T-helper 22 cell (primary cell): ENCODE measurements at places on chromosomes 5 and 9.

DNA sequence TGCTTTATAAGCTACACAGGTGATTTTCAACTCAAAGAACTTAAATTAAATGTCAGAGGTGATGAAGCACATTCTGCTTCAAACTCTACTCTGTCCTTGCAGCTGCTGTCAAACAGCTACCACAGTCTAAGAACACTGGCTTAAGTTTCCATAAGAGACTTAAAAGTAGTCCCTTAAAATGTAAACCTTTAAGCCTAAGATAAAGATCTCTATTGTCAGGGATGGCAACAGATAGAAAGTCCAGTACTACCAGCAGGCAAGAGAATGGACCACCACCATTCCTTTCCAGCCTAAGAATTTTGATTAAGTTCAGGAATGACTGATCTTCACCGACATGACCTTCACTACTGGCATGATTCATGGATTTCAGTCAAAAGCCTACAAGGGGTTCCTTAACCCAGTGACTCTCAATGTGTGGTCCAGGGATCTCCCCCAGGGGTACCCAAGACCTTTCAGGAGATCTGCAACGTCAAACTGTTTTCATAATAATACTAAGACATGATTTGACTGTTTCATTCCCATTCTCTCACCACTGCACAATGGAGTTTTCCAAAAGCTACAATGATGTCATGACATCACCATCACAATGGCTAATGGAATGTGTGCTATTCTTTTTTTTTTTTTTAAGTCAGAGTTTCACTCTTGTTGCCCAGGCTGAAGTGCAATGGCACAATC is 41.1 kb upstream of the PLPP6 start:
- no peak for DNase-seq

DNA sequence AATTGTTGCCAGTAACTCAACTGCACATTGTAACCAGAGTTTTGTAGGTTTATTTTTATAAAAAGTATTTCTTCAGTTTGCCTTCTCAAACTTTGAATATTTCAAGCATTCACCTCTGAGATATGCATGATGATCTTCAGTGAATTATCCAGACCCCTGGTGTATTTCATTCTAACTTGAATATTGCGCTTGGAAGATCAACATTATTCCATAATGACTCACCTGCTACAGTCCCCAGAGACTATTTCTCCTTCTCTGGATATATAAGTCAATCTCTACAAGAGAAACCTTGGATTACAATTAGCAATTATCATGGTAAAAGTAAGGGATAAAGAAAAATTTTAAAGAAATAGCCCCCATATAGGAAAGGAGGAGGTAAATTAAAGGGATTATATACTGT is 1041.0 kb downstream of the TLE1 start:
- no peak for DNase-seq

GRCh38 chr5:102760815-102761214 is 5.7 kb downstream of the PAM start:
- DNase-seq, result no peak

DNA sequence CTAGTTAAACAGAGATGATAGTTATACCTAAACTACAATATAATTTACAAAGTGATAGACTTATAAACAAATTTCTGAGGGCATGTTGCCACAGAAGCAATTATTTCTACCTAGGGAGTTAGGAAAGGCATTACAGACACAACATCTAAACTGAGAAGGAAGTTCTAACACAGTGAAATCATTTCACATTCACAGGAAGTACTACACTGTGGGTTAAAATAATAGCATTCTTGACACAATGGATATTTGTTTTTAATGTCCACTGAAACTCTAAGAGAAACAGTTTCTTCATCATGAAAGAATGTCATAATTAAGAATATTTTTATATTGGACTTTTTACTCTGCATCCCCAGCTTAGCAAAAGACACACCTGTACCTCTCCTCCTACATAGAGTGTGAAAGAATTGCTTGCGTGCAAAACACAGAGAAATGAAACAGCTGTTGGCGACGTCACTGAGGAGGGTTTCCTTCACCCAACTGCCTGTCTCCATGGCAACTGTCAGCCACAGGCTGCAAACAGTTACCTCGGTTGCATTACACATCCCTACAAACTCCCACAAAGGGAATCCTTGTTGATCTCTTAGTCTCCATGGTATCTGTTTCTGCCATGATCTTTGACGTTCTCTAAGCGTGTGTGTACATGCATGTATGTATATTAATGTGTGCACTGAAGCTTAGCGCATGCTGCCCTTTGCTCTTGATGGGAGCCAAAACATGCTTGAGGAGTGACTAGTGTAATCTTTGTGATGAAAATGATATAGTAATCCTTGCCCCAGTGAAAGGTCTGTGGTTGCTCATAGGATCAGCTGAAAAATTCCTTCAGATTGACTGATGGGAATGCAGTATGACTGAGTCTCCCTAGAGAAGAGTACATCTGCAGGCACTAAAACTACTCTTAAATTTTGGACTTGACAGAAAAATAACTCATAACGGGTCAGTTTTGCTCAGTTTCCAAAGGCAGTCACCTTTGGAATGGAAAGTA is 168.5 kb downstream of the ACTL7B start:
- no peak for DNase-seq

- no peak for DNase-seq
These were observed 10.7 kb downstream of the CD14 start for GRCh38 chr5:140622301-140622700.

DNA sequence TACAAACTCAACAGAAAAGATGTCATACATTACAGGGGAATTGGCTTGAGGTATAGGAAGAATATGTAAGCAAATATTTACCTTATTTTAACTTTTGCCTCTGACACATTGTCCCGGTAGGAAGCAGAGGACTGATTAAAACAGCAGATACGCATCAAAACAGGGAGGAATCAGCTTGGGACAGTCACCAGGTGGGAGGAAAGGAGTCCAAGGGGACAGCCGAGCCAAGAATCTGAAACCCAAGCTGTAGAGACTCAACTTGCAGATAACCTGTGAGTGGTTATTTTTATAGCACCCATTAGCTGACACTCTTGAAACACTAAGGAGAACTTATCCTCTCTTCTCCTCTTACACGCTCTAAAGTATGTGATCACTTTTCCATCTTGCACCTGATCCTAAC is 22.3 kb downstream of the PDZD2 start:
- no peak for DNase-seq

DNA sequence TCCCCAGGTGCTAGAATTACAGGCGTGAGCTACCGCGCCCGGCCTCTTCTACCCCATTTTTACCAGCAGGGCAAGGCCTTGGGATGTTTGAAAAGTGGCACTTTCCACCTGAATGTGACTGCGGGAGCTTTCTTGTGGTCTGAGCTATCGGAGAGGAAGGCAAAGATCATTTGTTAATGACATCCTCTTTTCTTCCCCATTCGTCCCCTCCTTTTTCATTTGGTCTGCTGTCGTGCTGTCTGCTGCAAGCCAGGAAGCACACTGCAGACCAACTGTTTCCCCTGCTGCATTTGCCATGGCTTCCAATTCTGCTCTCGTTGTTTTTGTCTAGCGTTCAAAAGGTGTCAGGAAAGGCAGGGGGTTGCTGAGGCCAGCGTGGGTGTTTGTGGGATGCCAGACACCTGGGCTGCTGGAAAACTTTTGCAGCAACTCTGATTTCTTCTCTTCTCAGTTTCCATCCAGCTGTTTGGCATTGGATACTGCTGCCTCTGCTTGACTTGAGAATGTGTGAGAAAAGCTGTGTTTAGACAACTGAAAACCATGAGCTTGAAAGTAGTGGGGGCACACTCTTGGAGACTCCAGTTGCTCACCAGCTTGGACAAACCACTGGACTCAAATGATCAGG is 196.4 kb upstream of the MSX2 start:
- DNase-seq, result no peak

DNA sequence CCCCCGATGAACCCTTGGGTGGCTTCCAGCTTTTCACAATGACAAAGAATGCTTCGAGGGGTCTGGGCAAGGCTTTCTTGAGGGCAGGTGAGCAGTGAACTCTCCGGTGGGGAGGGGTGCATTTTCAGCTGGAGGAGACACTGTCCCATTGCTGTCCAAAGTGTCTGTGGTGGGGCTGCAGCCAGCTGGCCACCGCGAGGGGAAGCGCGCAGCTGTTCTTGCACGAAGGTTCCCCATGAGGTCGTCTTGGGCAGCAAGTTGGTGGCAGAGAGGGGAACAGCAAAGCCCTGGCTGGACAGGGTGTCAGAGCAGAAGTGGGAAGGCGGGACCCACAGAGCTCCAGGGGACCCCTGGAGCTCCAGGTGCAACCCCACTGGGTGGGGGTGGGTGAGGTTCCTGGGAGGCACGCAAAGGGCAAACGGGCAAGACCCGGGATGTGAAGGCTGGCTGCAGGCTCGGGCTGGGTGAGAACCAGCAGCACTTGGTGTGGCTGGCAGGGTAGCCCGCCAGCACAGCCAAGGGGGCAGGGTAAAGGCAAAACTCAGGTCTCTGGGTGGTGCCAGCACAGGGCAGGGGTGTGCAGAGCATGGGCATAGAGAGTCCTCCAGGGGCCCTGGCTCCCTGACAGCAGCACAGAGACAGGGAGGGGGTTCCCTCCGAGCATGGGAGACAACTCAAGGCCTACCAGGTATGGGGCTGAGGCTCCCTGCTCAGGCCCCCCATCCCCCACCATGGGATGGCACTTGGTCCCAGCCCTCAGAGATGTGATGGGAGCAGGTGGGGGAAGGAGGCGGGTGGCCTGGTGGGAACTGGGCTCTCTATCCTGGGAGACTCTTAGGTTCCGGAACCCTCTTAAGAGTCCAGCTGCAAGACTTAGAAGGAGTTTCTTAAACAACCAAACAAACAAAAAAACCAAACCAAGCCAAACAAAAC is 26.6 kb downstream of the TSPAN17 start:
- DNase-seq, result no peak

- peak; percentile 39 for DNase-seq
These were observed 62.3 kb downstream of the CXXC5 start for GRCh38 chr5:139710319-139711066.

GRCh38 chr9:75185585-75186170 is 97.4 kb downstream of the OSTF1 start:
- DNase-seq, result no peak

- DNase-seq, result no peak
These were observed 253.9 kb downstream of the SPATA31D1 start for GRCh38 chr9:82242285-82242963.

DNA sequence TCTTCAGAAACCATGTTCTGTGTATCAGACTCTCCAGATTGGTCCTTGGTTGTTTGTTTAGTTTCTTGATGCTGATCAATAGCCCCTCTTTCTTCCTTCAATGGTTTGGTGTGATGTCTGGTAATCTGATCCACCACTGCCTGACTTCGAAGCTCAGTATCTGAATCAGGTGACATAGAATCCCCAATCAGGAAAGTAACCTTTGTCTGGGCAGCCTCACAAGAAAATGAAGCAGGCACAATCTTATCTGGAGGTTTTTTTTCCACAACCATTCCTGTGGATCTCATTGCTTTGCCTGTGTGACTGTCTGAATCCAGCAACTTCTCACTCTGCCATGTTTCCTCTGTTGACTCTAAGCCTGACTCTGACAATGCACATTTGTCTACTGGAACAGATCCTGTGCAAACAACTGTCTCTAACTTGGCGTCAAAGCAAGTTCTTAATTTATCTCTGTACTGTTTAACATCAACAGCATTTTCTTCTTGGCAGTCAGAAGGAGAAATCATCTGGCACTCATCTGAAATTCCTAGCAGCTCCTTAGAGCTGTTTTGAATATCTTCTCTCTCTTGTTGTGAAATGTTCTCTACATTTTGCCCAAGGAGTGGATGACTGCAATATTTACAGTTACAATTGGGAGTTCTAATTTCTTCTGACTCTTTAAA is 37.1 kb upstream of the RAPGEF6 start:
- DNase-seq, result no peak

GRCh38 chr5:172443441-172444109 is 10.8 kb downstream of the SH3PXD2B start:
- no peak for DNase-seq

GRCh38 chr9:15253197-15253596 is 53.8 kb downstream of the TTC39B start:
- no peak for DNase-seq

DNA sequence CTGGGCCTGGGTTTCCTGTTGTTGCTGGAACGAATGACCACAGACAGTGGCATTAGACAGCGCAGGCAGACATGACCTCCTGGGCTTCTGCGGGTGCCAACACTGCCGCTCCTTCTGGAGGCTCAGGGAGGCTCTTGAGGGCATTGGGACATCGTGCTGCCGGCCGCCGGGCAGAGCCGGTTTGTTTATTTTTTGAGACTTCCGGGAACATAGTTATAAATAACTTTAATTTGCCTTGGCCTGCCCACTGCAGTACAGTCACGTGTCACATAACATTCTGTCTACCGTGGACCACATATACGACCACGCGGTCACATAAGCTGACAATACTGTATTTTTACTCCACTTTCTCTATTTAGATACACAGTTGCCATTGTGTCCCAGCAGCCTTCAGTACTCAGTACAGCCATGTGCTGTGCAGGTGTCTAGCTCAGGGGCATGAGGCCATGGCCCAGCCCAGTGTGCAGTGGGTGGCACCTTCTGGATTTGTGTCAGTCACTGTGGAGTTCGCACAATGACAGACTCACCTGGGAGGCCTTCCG is 8.2 kb upstream of the TOR4A start:
- no peak for DNase-seq

DNA sequence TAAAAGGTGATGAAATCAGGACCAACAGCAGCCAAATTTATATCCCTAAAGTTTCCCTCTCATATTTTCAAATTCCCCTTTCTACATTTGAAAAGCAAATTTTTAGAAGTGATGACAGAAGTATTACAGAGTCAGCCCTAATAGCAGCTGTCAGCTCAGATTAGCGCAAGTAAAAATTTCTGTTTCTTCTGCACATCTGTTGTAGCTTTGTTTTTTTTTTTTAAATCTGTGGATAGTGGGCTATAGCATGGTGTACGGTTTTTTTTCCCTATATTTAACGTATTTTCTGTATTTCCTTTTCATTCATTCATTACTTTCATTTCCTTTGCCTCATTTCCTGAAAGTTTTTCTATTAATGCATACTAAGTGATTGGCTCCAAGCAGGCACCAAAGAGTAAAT is 99.1 kb downstream of the MACIR start:
- no peak for DNase-seq

- no peak for DNase-seq
These were observed 167.7 kb upstream of the DMAC1 start for GRCh38 chr9:7967093-7967827.

DNA sequence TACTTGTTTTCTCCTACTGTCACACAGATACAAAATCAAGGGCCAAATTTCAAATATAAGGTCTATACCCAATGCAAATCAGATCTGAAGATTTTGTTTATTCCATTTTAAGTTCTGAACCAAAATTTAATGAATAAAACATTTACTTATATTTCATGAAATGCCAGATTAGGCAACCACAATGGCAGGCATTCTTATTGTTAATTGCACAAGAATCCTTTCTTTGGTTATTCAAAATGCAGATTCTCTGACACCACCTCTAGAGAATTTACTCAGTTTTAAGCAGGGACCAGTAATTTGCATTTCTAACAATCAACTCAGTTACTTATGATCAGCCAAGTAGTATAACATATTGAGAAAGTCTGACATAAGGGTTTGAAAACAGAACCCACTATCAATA is 972.4 kb upstream of the ACO1 start:
- DNase-seq, result no peak

DNA sequence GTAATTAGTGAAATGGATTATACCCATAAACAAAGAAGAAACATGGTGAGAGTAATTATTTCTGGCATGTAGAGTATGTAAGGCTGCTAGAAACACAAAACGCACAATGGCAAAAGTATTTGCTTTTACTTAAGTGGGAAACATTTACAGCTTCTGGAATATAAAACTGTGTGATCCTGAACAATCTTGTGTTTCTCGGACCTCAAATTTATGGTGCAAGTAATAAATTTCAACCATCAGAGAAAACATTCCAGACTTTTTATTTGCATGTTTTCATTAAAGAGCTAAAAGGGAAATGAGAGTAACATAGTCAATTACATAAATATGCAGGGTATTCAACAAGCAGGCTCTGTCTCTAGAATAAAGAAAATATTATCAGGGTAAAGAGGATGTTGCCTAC is 17.2 kb upstream of the PRR16 start:
- DNase-seq, result no peak
